NCI-H774 (cell line): ENCODE measurements at places on chromosomes 5 and 9.

GRCh38 chr5:72112389-72112788, 5.1 kb downstream of the MAP1B start:
- DNase-seq, result no peak

GRCh38 chr9:92737611-92738299, 26.9 kb downstream of the BICD2 start:
- no peak for DNase-seq

DNA sequence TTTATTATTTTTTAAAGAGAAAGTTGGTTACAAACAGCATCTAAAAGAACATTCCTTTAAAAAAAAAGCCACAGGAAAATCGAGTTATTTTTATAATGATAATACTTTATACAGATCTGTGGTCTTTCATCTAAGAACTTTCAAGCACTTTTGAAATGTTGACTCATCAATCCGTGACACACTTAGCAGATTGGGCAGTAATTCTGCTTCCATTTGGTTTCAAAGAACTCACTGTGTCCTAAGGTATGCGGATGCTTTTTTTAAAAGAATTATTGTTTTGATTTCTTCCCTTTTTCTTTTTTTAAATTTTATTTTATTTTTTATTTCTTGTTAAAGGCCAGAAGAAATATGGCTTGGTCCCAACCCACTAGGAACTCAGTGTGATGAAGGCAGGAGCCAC, 147.8 kb downstream of the AOPEP start:
- DNase-seq, result no peak

DNA sequence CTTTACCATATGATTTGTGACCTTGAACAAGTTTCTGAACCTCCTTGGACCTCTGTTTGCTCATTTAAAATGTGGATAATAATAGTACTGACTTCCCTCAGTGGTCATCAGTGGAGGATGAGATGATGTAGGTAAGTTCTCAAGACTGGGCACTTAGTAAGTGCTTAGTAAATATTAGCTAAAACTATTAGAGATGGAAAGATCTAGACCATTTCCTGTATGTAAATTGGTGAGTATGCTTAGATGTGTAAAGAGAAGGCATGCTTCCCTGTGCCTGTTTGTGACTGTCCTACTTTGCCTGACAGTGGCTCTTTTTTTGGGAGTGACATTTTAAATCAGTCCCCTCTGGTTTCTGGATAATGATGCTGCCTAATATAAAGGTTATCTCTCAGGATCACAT, 288.1 kb downstream of the GABRB2 start:
- DNase-seq, result no peak

GRCh38 chr9:127869310-127870152, 7.9 kb downstream of the AK1 start:
- DNase-seq, result peak; percentile 73
